ENCODE measurements at places on chromosomes 7 and 10. TPM values are rescaled to one million over a fixed set of nuclear protein-coding genes. Genes with fewer than 3 reads are reported as not detected.
A peak's percentile ranks its signal among the peaks of the same experiment; 100 is the strongest.

DNA sequence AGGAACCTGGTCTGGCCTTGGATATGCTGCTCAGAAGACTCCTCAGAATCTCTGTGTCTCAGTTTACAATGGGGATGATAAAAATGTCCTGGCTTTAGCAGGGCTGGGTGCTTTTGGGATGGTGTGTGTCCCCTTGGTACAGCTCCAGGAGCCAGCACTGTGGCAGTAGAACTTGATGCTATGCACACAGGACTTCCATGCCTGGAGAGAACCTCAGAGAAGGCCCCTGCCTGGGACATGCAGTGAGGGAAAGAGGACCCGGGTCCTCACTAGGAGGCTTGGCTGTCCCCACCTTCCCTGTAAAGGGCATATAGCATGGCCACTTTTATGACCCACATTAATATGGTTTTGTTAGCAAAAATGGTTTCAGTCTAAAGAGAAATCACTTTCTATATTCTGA is 100.5 kb downstream of the GLRX3 start:
- no peak for DNase-seq
- no peak overlapping the region for H3K27ac ChIP-seq
- H3K36me3 ChIP-seq, result no peaks in the 10 kb centered on the region
- no peak overlapping the region for H3K4me3 ChIP-seq
- no peaks in the 10 kb centered on the region for H3K4me1 ChIP-seq

- peaks cover 62% of the 10 kb centered on the region for H3K4me1 ChIP-seq
- peaks cover 19% of the 10 kb centered on the region for H3K36me3 ChIP-seq
- H3K4me3 ChIP-seq, result no peak overlapping the region
- DNase-seq, result peak; percentile 7
- no peak overlapping the region for H3K27ac ChIP-seq
- no peaks in the 10 kb centered on the region for H3K27me3 ChIP-seq
Measured at GRCh38 chr7:2729893-2730716, 42.1 kb downstream of the AMZ1 start.

DNA sequence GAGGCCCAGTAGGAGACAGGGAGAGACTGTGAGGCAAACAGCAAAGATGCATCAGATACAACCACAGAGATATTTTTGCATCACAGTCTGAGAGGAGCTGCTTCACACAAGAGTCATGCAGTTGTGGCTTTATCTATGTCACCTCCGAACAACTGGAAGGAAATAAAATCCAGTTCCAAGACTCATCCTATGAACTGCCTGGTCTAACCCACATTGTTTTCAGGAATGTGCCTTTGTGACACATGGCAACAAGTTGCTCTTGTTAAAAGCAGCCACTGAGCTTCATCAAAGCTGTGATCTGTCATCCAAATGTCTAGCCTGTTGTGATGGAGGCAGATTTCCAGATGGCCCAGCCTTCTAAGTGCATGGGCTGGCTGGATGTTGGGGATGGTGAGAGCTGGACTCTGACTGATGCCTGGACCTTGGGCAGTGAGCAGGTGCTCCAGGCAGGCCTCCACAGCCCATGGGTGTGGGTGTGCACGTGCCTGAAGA is 255.0 kb downstream of the BMPER start:
- no peak for DNase-seq
- no peaks in the 10 kb centered on the region for H3K36me3 ChIP-seq
- H3K4me1 ChIP-seq, result no peaks in the 10 kb centered on the region
- no peaks in the 10 kb centered on the region for H3K27me3 ChIP-seq
- no peak overlapping the region for H3K4me3 ChIP-seq

GRCh38 chr10:76769582-76769981 is 868.0 kb downstream of the KCNMA1 start:
- no peak overlapping the region for H3K4me3 ChIP-seq
- H3K4me1 ChIP-seq, result no peaks in the 10 kb centered on the region
- H3K27me3 ChIP-seq, result no peaks in the 10 kb centered on the region
- H3K27ac ChIP-seq, result no peak overlapping the region

DNA sequence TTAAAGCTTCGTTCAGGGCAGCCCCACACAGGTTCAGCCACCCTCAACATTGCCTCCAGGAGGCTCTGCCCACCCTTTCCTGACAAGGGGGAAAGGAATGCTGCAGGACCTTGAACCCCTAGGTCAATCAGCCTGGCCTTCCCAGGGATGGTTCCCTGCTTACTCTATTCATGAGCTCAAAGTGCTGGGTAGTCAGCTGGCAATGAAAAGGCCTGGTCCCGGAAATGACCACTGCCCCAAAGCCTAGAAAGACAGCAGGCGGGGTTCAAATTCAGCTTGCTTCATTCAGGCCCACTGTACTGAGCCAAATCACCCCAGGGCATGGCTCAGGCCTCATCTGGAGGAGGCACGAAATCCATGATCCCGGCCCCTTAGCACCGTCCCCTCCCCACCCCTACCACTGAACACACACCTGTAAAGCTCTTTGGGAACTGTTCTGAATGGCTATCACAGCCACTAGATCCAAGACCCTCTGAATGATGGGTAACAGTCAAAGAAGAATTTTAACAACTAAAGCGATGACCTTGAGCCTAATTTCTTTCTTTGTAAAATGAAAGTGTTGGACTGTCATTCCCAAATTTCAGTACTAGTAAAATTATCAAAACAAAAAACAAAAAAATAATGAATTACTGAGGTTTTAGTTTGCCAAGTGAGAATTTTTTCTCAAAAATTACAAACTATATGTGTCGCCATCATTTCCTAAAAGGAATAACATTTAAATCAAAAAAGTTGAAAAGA is 1.0 kb downstream of the URGCP start:
- peak overlapping the region; percentile 78 for H3K4me3 ChIP-seq
- no peaks in the 10 kb centered on the region for H3K36me3 ChIP-seq
- no peaks in the 10 kb centered on the region for H3K27me3 ChIP-seq
- no peak for DNase-seq
- H3K27ac ChIP-seq, result no peak overlapping the region

DNA sequence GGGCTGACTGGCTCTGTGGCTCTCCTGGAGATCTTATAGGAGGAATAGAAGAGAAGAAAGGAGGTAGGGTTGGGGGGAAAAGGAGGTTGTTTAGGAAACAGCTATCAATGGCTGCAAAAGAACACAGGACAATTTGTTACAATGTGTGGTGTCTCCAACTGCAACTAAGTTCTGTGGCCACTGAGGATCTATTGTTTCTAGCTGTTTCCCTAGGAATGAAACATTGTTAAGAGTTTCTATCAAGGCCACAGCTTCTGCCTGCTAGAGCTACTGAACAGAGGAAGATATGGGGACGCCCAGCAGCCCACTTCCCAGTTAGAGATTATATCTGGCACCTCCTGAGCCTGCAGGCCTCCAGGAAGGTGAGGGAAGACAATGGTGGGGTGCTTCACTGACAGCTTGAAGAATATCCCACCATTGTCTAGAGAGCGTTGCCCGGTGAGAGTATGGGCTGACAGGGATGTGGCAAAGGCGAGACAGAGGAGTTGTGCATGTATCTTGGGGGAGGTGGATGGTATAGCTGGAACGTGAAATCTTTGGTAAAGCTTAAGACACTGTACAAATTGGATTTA is 4.0 kb downstream of the SCD start:
- no peaks in the 10 kb centered on the region for H3K36me3 ChIP-seq
- no peak for DNase-seq
- peaks cover 9% of the 10 kb centered on the region for H3K27me3 ChIP-seq
- H3K4me3 ChIP-seq, result no peak overlapping the region

DNA sequence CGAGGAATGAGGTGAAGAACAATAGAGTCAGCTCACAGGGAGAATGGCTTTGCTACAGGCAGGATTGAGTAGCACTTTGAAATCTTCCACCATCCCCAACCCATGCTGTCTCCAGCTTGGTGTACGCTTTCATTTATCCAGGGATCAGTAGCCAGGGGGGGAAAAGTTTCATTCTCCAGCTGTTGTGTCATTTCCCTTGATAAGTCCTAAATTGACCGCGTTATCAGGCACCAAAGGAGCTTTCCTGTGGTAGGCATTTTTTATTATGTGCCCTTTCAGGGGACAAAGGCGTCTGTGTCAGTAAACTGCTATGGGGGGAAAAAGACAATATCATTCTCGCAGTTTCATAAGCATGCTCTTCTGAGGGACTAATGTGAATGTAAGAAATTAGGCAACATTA is 106.6 kb upstream of the YAE1 start:
- H3K4me1 ChIP-seq, result no peaks in the 10 kb centered on the region
- no peaks in the 10 kb centered on the region for H3K27me3 ChIP-seq
- H3K36me3 ChIP-seq, result no peaks in the 10 kb centered on the region

DNA sequence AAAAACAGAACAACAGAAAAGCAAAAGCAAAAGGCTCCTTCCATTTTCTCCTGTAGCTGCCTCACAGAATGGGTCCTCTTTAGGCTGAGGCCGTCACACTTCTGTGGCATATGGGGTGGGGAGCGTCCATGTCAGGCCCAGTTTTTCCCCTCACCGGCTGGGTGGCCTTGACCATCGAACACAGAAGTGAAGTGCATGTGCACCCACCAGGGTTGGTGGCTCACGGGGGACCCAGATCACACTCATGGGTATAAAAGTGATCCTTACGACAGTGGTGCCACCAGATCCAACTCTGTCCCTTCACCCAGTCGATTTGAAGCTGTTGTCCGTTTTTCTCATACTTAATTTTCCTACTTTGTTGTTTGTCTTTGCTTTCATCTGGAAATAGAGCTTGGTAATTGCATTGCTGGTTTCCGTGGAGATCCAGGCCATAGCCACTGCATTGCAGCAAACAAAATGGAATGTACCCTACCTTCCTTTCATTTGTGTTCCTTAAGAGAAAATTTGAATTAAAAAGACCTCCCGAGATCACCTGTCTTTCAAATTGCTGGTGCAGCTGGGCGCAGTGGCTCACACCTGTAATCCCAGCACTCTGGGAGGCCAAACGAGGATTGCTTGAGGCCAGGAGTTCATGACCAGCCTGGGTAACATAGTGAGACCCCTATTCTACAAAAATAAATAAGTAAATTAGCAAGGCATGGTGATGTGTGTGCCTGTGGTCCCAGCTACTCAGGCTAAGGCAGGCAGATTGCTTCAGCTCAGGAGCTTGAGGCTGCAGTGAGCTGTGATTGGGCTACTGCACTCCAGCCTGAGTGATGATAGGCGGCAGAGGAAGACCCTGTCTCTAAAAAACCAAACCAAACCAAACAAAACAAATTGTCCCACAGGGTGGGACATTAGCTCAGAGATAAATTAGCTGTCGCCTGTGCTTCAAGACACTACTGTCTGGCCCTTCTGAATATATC is 10.7 kb upstream of the GJD4 start:
- H3K36me3 ChIP-seq, result no peaks in the 10 kb centered on the region
- no peaks in the 10 kb centered on the region for H3K27me3 ChIP-seq
- no peak for DNase-seq

DNA sequence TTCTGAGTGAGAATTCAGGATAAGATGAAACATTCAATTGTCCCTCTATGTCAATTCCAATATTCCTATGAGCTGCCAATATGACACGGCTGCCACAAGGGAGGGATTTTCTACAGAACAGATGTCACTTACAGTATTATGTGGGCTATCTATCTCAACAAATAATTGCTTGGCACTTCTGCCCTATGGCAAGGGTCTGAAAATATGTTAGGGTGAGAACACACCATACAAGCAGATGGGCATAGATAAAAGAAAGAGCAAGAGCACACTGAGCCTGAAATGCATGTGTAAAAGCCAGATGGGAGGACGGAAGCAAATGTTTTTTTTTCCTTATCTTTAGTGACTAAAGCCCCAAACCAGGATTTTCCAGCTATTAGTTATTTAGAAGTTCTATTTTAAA is 70.1 kb upstream of the TFEC start:
- peaks cover 2% of the 10 kb centered on the region for H3K4me1 ChIP-seq
- no peaks in the 10 kb centered on the region for H3K27me3 ChIP-seq
- H3K4me3 ChIP-seq, result no peak overlapping the region
- H3K36me3 ChIP-seq, result no peaks in the 10 kb centered on the region

DNA sequence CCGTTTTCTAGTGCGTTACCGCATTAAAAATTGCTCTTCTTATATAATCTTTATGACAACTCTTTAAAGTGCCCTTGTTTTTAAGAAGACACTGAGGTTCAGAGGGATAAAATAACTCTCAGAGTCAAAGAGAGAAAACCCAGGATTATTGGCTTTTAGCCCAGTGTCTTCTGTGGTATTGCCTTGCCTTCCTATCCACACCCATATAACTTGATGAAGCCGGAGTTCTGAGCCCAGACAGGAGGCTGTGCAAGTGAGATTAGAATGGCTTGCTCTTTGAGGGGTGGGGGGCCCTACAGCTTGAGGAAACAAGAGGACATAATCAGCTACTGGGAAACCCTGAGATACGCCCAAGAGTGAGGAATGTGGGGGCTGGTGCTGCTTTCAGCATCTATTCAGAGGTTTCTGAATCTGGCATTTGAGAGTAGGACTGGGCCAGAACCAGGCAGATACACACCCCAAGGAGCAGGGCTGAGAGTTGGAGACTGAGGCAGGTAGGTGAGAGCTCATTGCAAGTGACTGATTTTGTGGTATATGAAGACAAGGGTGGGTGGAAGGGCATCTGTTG is 2.3 kb downstream of the PRXL2A start:
- no peaks in the 10 kb centered on the region for H3K36me3 ChIP-seq
- H3K27ac ChIP-seq, result no peak overlapping the region
- H3K4me3 ChIP-seq, result no peak overlapping the region
- peaks cover 28% of the 10 kb centered on the region for H3K27me3 ChIP-seq

NUDT13 gene
- 4.5 TPM for polyA plus RNA-seq

Measured in CD14-positive monocyte (primary cell).